T-helper 22 cell (primary cell): ENCODE measurements at places on chromosomes 2 and 18.

GRCh38 chr18:9905401-9905922 is 8.4 kb upstream of the VAPA start:
- no peak for DNase-seq

GRCh38 chr2:44479127-44479887 is 117.6 kb downstream of the CAMKMT start:
- DNase-seq = peak; percentile 1

- no peak for DNase-seq
Measured at GRCh38 chr18:63982361-63982760, 12.5 kb downstream of the SERPINB8 start.

DNA sequence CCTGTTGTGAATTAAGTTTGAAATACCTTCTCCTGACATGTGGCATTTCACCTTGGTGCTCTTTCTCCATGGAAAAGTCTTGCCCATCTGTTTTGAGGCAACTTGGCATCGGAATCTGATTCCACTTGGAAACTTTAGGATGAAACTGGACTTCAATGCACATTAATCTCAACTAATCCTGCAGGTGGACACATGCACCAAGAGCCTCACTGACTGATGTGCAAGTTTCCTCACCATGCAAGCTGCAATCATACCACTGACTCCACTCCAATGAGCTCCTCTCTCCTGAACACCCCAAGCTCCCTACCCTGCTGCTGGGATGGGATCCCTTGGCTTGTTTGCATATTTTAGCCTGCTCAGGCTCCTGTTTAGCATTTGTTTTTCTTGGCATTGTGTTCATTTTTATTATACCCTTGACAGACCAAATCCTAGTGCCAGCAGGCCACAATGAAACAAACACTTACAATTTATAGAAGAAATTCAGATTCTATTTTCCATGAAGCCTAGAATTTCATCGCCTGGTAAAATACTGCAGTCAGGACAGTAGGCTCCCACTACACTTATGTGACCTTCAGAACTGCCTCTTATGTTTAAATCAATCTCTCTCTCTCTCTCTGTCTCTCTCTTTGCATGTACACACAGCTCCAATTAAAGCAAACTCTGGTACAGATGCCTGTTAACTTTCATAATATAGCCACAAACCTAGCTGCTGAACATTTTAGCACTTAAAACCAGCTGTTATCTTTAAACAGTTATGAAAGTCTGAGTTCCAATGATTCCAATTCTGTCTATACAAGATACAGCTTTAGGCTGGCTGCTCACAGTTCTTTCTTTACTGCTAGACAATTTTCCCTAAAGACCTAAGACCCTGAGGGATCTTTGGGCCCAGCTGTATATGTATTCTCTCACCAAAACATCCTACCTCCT is 141.5 kb downstream of the OSR1 start:
- DNase-seq = no peak

DNA sequence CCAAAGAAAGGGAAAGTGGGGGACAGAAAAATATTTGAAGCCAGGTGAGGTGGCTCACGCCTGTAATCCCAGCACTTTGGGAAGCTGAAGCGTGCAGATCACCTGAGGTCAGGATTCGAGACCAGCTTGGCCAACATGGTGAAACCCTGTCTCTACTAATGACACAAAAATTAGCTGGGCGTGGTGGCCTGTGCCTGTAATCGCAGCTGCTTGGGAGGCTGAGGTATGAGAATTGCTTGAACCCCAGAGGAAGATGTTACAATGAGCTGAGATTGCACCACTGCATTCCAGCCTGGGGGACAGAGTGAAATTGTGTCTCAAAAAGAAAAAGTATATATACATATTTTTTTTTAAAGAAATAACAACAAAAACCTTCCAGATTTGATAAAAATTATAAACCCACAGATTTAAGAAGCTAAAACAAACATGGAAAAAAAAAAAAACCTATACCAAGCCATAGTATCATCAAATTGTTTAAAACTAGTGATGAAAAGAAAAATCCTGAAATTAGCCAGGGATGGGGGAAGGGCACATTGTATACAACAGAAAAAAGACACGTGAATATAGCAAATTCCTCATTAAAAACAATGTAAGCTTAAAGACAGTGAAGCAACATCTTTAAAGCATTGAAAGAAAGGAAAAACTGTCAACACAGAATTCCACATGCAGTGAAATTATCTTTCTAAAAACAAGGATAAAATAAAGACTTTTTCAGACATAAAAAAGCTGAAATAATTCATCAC is 40.4 kb upstream of the MYCN start:
- DNase-seq = no peak

DNA sequence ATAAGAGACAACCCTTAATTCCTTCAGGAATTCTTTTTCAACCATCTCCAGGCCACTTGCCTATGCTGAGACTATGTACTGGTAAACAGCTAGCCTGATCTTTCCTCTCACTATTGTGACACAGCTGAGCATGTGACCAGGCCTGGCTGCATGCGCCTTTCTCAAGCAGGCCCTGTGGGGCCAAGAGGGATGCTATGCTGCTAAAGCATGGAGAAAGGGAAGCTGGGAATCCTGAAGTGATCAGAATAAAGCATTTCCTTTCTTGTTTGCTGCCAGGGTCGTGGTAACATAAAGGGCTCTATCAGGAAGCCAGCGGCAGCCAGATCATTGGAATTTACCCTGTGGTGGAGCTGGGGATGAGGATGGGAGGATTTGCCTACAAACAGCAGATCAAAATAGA is 29.8 kb upstream of the LCLAT1 start:
- DNase-seq = no peak

GRCh38 chr2:143691121-143691520 is 561.9 kb downstream of the ARHGAP15 start:
- no peak for DNase-seq
